SHP77 treated with DMSO at 0.1 percent for 48 hours (cell line): ENCODE measurements at places on chromosomes 2 and 18.

DNA sequence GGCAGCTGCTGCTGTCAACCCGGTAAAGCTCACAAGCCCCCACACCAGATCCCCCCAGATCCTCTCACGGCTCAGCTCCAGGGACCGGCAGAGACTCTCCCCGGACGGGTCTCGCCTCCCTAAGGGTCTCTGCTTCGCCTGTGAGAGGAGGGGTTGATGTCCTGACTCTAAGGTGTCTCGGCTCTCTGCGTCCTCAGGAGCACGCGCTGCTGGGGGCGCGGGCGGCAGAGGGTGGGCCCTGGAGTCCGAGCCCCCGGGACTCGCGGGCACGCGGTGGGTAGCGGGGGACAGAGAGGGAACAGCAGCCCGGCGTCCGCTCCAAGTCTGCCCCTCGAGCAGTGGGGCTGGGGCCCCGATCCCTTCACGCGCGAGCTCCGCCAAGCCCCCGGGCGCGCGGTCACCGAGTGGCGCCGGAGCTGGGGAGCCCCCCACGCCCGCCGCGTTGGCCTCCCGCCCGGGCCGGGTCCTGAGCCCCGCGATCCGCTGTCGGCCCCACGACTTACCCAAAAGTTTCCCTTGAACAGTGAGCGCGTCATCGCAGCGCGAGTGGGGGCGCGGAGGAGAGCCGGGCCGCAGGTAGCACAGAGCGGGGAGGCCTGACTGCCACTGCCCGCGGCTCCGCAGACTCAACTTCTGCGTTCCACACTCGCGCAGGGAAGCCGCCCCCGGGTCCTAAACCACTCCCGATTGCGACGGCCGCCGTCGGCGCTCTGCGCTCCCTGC is at the start of gene PSTPIP2:
TSS of gene PSTPIP2 (minus strand) at position 608 of the 723 bp plus-strand sequence. CDS start at position 536, 72 bp downstream.
- DNase-seq: no peak

- no peak for DNase-seq
Measured at GRCh38 chr2:219409619-219410018, 8.6 kb upstream of the DES start.

DNA sequence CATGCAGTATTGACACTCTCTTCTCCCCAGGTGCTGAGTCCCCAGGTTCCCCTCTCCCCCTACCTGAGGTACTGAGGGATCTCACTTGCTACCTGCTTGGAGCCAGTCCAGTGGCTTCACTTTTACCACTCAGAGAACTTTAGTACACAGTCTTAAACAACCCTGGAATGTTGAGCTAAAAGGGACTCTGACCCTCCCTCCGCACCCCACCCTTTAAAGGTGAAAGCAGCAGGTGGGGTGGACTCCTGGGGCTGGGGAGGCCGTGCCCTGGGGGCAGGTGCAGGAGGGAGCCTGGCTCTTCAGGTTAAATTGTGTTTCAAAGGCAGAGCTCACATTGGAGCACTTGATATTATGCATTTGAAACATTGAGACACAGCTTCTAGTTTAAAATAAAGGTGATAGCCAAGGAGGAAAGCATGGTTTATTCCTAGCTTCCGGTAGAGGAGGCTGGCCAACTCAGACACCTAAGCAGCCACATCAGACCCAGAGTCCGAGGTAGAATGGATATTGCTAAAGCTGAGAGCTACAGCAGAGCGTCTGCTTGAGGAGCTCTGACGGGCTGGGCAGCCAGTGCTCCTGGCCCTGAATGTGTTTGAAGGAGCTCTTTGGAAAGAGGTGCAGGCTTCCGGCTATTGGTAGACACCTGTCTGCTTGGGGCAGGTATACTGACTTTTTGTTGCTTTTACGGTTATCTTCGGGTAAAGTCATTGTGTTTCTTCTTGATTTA is 196.4 kb downstream of the AGAP1 start:
- DNase-seq: no peak

DNA sequence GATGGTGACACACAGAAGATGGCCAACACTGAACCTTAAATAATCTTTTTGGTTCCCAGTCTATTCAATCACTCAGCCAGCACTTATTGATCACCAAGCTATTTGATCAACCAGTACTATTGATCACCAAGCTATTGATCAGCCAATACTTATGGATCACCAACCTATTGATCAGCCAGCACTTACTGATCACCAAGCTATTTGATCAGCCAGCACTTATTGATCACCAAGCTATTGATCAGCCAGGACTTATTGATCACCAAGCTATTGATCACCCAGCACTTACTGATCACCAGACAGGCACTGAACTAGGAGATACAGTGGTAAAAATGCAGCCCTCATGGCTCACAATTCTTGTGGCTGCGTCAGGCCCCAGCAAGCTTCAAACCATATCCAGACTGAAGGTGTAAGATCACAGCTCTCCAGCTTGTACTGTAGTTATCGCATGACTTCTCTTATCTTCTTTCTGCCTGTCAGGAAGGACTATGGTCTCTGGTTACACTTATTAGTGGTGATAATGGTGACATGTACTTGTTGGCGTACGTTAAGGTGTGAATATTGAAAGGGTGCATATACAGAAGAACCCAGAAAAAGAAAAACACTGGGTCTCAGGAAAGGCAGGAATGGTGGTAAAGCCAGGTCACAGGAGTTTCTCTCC is 18.4 kb upstream of the B3GNT2 start:
- DNase-seq: no peak

- DNase-seq: no peak
Measured at GRCh38 chr2:209965723-209966122, 36.7 kb upstream of the RPE start.
